ENCODE measurements at places on chromosomes 7 and 10.

DNA sequence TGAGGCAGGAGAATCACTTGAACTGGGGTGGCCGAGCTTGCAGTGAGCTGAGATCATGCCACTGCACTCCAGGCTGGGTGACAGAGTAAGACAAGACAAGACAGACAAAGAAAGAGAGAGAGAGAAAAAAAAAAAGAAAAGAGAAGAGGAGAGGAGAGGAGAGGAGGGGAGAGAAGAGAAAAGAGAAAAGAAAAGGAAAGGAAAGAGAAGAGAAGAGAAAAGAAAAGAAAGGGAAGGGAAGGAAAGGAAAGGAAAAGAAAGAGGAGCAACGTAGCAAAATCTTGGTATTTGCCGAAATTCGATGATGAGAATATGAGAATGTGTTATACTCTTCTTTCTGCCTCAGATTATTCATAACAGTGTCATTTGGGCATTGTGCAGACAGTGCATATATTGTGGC is 101.2 kb upstream of the PFKP start:
- DNase-seq, result no peak

- peak; percentile 57 for DNase-seq
These were observed 77.6 kb upstream of the PRLHR start for GRCh38 chr10:118672766-118673715.

DNA sequence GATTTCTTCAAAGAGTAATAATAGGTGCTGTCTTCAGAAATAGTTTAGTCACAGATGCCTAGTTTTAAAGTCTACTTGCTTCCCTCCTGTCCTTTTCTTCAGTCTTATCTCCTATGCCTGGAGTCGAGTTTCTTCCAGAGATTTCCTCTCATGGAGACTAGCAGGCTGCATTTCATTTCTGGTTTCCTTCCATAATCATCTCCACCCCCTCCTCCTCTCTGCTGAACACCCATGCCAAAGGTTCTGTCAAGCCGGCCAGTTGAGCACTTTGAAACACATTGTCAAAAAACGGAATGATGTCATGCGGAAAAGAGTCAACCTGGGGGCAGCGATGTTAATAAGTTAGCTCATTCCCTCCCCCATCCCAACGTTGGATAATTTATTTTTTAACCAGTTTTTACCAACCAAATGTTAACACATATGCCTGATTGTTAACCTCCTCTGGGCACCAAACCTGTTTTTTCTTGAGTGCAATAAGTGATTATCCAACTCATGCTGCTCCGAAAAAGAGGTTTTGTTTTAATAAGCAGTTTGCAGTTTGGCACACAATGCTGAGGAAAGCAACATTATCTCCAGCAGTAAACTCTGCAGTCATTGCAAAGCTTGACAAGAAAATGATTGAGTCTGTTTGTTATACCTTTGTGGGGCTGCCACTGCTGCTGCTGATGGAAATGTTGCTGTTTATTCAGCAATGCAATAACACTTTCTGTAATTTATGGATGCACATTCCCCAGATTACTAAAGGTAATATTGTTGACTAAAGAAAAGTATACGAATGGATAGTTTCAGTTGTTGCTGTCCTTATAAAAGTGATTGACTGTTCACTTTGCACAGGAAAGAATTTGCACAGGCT is 161.6 kb downstream of the LRMDA start:
- DNase-seq, result no peak

DNA sequence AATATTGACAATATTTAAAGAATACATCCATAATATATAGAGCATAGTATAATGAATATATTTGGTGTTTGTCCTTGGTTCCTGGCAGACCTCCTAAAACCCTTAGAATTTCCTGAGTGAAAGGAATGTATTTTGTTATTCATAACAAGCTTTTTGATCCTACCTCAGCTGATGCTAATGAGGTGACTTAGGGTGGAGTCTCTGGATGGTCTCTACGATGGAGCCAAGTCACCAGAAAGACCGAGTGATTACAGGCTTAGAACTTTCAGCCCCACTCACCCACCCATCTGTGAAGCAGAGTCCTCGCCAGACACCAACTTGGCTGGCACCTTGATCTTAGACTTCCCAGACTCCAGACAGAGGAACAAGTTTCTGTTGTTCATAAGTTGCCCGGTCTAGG is 35.9 kb downstream of the UPF2 start:
- no peak for DNase-seq

- no peak for DNase-seq
These were observed 622.4 kb upstream of the C7orf33 start for GRCh38 chr7:147968046-147968610.

- DNase-seq, result no peak
These were observed 669.3 kb upstream of the LRRN3 start for GRCh38 chr7:110421490-110422241.

GRCh38 chr7:1140476-1141104 is 19.4 kb downstream of the ZFAND2A start:
- DNase-seq, result no peak

DNA sequence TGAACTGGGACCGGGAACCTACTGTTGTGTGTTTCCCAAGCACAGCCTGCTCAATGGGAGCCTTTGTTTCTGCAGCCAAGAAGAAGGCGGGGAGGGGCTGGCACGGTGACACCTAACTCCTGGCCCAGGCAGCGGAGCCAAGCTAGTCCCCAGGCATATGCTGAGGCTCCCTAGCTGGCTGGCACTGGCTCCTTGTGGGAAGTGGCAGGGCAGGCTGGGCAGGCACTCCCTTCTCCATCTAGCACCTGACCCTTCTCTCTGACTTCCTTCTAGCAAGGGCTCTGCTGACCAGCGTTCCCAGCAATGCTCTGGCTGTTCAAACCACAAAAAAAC is 325.0 kb downstream of the PLXNA4 start:
- DNase-seq, result peak; percentile 84
